ENCODE measurements at places on chromosomes 7 and 10.
A peak's percentile ranks its signal among the peaks of the same experiment; 100 is the strongest.

- DNase-seq, result no peak
Measured at GRCh38 chr7:66321283-66321682, 116.1 kb downstream of the TPST1 start.

- DNase-seq, result no peak
Measured at GRCh38 chr7:128135515-128136214, 104.4 kb upstream of the LRRC4 start.

DNA sequence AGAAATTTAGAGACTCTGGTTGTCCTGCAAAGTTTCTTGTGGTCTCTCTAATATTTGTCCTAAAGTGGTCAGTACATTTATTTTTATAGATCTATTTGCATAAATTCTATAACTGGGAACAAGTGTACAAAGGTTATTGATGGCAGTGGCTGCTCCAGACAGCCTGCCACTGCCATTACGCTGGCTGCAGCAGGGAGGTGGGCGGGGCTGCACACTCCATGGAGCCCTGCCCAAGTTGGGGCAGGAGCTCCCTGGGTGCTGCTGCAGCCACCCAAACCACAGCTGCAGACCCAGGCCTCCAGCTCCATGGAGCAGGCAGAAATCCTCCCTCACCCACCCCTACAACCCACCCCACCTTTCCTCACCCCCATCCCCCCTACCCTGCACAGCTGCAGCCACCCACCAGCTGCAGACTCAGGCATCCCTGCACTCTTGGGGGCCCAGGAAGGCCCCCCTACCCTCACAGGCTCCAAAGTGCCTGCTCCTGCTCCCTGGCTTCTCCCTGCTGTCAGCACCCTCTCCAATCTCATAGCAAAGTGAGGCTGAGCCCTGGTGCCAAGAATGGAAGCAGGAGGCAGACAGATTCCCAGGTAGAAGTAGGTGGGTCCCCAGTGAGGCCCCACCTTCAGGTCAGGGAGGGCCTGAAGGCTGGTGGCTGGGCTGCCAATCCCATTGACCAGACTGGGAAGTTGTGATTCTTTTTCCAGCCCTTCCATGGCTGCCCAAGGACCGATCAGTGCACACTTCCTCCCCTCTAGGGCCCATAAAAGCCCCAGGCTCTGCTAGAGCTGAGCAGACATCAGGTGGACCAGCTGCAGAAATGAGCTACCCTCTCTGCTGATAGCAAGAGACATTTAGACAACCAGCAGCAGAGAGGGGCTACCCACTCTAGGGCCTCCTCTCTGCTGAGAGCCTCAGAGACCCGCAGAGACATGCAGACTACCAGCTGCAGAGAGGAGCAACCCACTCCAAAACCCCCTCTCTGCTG is 4.8 kb upstream of the CYP3A43 start:
- DNase-seq, result no peak

DNA sequence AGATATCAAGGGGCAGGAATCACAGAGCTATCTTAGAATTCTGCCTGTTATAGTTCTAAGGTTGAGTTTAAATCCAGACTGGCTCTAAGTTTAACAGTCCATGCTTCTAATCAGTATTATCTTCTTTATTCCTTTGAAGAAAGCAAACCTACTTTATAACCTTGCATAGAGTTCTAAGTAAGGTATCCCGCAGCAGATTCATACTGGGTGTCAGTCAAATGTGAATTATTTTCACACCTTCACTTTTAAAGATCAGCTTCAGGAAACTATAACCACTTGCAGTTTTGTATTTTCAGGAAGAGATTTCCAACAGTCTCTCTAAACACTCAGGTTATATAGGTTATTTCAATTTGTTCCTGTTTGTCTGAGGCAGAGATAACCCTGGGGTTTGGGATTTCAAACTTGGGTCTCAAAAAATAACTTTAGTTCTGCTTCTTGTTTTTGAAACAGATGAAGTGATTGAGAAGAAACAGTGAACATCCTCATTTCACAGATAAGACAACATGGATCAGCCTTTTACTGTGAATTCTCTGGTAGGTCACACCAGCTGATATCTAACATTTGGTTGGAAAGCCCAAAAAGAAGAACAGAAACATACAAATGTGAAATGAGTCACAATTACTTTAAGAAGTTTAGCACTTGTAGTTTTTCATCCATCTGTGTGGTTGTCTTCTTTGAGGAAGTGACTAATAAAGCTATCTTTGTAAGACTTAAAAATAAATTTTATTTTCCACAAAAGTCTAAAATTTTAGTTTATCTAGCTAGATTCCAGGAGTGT is 21.4 kb downstream of the STAMBPL1 start:
- no peak for DNase-seq

DNA sequence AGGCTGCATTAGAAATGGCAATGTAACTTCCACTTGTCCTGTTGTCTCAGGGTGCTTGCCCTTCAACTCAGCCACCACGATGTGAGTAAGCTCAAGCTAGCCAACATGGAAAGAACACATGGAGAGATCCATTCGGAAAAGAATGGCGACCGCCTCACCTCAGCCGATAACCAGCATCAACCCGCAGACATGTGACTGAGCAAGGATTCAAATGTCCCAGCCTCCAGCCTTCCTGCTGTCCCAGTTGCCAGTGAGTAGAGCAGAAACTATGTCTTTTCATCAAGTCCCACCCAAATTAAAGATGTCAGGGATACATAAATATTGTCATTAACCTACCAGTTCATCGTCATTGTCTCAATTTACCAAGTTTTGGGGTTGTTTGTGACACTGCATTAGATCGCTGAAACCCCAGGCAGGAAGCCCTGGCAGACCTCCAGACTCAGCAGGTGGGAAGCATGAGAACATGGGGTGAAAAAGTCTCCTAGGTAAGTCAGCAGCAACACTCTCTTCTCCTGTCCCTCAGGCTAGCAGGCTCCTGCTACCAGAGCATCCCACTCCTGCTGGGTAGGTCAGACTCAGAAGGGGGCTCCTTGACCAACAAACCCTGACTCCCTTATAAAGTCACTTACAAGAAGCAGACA is 67.0 kb downstream of the OSBPL3 start:
- DNase-seq, result no peak

GRCh38 chr7:10930551-10930950 is 43.1 kb upstream of the PHF14 start:
- no peak for DNase-seq

DNA sequence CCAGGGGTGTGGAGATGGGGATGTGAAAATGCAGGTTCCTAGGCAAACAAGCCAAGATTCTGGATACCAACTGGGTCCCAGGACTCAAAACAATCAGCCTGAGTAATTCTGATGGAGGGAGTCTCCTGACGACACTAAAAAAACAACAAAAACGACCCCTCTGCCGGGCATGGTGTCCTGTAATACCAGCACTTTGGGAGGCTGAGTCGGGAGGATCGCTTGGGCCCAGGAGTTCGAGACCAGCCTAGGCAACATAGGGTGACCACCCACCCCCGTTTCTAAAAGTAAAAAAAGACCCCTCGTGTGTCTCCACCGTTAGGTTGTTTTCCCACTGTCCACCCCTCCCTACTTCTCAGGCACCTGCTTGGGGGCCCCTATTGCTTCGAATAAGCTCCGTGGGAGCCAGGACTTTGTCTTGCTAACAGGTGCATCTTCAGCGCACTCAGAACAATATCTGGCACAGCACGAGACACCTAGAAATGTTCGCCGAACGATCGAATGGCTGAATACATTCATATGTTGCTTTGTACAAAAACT is 743 bp upstream of the NRF1 start:
- peak; percentile 5 for DNase-seq

GRCh38 chr7:70384891-70385290 is 747.1 kb upstream of the GALNT17 start:
- no peak for DNase-seq

GRCh38 chr10:99859585-99859984 is 77.1 kb downstream of the ABCC2 start:
- no peak for DNase-seq

DNA sequence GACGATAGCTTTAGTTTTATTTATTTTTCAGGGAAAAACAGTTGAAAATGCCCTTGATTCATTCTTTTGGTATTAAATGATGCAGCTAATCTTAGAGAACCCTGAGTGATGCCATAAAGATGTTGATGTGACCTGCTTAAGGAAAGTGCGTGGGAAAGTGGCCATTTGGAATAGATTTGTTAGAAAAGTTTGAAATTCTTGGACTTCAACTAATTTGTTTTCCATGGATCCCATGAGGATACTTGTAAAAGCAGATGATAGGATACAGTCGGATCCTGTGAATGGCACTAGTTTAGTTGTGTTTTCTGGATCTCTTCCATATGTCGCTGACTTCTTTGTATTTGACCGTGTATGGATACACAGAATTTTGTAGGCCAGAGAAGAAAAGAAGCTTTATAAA is 69.0 kb downstream of the SEPTIN7 start:
- no peak for DNase-seq

GRCh38 chr7:151455690-151456089 is 15.7 kb upstream of the CRYGN start:
- no peak for DNase-seq

DNA sequence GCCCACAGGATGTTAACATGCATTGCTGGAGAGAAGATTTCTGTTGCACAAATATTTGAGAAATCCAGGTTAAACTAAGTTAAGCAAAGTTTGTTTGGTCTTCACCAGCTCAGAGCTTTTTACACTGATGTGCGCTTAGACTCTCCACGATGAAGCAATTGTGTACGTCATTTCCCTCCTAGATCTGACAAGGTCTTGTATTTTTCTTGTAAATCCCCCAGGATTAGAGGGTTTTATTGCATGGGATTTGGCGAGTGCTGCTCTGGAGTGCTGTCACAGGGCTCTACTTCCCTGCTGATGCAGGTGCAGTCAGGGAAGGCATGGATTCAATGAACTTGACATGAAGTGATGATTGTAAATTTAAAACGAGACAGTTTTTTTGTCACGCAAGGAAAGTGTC is 173.3 kb downstream of the PDE1C start:
- DNase-seq, result no peak

- no peak for DNase-seq
Measured at GRCh38 chr10:80122746-80123145, 9.8 kb upstream of the PLAC9 start.

GRCh38 chr7:152120210-152120609 is 94.7 kb downstream of the GALNT11 start:
- no peak for DNase-seq

DNA sequence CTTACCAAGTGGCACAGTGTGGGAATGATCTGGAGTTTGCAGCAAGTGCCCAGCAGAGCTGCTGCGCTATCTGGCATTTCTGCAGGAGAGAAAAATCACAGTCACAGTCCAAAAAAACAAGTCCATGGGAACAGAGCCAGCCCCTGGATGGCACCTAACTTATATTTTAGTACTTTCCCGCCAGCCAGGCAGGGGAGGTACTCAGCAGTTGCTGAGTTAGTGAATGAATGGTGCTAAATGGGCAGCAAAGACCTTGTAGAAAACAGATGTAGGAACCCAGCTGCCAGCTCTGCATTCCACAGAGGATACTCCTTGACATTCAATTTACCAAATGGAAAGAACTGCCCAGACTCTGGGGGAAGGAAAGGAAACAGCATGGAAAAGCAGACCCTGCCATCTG is 54.5 kb downstream of the GSDME start:
- DNase-seq, result no peak

GRCh38 chr10:106557951-106558733 is 606.4 kb downstream of the SORCS1 start:
- no peak for DNase-seq

DNA sequence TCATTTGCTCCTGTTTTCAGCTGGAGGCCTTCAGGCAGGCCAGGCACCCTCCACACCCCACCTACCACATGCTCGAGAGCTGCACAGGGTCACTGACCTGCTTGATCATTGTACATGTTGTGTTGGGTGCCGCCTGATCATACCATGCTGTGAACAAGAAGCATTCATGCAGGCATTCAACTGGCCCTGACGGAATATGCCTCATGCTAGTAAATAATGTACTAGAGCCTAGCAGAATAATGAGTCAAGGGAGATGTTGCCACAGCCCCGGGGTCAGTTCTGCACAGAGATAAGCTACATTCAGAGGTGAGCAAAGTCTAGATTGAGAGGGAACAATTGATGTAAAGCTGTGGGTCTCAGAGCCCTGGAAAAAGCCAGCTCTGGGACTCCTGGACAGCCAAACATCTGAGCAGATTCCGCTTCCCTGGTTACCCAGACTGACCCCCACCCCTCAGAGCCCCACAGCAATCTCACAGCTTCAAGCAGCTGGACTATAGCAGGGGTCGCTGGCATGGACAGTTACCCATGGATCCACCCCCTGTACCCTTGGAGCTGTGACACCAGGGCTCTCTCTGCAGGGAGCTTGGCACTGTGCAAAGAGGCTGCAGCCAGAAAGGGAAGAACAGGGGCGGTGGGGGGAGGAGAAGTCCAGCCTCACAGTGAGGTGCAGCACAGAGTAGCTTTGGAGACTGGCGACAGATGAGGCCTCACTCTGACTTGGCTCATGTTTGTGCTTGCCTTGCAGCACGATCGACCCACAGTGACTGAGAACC is 86.6 kb downstream of the FRMPD2 start:
- no peak for DNase-seq

- DNase-seq, result peak; percentile 12
Measured at GRCh38 chr10:104300736-104301292, 31.8 kb downstream of the GSTO2 start.

- no peak for DNase-seq
Measured at GRCh38 chr10:19778996-19779395, 37.2 kb upstream of the PLXDC2 start.

DNA sequence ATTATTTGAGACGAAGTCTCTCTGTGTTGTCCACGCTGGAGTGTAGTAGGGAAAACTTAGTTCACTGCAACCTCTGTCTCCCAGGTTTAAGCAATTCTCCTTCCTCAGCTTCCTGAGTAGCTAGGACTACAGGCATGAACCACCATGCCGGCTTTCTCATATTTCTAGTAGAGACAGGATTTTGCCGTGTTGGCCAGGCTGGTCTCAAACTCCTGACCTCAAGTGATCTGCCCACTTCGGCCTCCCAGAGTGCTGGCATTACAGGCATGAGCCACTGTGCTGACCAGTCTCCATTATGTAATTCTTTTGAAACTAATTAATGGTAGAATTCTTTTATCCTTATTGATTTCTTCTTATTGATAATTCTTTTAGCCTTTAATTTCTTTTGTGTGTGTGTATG is 32.5 kb downstream of the PCLO start:
- no peak for DNase-seq

DNA sequence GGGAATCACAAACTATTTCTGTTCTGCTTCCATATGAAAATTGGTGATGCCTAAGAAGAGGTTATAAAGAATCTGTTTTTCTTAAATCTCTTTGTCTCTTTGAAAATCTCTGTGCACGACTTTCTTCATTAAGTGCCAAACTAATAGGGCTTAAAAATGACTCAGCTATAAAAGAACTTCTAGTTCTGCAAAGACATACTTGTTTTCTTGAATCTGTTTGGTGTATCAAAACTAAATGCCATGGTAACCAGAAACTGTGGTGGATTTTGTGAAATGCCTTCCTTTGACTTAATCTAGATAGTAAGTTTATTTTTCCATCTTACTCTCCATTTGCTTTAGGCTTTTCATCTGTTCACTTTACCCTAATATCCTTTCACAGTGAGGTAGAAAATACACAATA is 417.8 kb downstream of the PARD3 start:
- DNase-seq, result no peak

DNA sequence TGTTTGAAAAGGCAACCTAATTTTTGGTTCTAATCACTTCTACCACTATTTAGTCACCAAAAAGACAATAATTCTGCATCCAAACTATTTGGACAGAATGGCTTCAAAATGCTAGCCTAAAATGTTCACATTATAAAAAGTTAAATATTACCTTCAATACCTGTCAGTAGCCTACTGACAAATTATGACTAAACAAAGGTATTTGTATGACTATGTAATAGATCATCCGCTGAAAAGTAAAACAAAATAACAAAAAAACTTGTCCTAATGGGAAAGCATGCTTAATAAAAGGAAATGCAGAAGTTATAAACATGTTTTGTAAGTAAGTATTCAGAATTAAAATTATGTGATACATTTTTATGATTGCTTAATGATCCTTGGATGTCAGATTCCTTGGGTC is 36.6 kb downstream of the CD36 start:
- no peak for DNase-seq
